ENCODE measurements at places on chromosomes 7 and 10.
A peak's percentile ranks its signal among the peaks of the same experiment; 100 is the strongest.

DNA sequence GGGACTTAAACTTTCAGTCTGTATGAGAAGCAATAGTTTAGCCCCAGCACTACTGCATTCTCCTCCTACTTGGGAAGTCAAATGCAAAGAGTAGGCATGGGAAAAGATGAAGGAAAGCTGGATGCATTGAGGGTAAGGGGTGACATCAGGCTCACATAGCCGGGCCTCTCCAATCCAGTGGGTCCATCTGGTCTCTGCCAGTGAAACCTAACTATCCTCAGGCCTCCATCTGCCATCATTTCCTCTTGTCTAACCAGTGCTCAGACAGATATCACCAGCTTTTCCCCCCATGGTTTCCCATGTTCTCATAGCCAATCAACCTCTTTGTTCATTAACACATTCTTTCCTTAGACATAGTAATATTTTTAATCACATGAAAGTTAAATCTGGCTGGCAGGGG lies 118.3 kb downstream of the DGKI start:
- DNase-seq = no peak

GRCh38 chr10:51000164-51000563 lies 74.1 kb upstream of the PRKG1 start:
- no peak for DNase-seq

DNA sequence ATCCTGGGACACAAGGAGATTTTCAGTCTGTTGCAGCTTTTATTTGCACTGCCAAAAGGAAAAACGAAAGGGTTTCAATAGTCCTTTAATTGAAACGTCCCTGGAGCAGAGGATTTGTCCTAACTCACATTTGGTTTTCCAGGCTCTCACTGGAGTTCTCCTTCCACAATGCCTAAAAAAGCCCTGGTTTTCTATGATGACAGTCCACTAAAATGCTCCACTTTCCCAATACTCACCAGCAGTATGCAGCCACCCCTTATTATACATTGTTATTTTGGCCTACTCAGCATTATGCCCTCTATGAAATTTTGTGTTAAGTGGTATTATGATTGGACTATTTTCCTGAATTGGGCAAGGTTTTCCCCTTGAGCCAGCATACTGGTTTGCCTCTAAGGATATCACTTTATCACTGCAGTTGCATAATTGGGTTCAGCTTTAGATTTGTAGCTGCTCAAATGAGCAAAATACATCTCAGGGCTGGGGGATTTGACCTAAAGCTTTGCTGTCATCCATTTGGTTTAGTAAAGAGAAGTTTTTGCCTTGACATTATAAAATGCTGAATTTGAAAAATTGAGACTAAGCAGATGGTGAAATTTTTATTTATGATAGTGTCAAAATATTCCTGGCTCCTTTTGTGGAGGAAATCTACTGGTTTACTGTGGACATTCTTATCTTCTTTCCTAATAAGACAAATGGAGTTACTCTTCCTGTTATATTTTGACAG lies 239.2 kb downstream of the RNLS start:
- DNase-seq = no peak

GRCh38 chr10:131371571-131371970 lies 60.0 kb upstream of the TCERG1L start:
- DNase-seq = no peak

DNA sequence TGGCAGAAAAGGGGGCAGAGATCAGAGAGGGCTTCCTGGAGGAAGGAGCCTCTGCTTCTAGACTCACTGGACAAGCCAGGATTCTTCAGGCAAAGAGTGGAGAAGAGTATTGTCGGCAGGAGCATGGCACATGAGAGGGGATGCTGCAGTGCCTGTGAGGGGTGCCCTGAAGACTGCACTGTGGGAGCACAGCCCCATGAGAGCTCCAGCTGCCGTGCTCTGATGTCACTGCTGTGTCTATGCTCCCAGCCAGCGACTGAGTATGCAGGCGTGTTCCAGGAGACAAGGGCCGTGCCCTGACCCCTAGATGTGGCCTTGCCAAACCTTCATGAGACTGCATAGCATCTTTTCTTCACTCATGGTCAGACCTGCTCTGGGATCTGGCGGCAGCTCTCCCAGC lies 339.1 kb downstream of the RPS24 start:
- DNase-seq = no peak

- DNase-seq = no peak
Measured at GRCh38 chr7:100166970-100167911, 1.2 kb downstream of the GAL3ST4 start.

GRCh38 chr7:31955021-31955420 lies 115.2 kb downstream of the PDE1C start:
- DNase-seq = no peak

DNA sequence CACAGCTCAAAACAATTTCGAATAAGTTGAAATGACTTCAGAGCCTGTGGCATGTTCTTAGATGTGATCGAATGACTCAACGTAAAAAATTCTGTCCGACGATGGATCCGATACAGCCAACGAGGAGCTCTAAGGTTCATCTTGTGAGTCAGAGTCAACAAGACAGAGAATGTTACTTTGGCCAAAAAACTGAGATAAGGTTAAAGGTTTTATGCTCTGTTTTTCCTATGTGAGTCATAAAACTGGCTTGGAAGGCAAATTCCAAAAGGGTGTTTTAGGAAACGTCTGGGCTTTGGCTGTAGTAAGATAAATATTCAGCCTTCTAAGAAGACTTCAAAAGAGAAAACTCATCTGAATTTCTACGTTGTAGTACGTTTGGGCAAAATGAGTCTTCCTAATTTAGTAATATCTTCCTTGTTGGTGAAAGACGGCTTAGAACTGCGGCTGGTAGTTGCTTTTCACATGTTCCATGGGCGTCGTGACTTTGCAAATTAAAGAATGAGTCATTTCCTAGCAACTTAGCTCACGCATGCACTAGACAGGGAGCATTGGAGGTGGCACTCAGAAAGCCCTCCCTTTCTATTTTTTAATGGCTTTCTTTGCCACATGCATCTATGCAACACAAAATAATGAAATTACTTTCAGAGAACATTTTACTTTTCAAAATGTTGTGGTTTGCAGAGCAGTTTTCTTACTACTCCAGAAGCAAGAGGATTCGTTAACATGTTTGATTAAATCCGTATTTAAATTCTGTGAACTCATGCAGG lies 28.2 kb downstream of the PFKP start:
- DNase-seq = no peak

GRCh38 chr10:61478621-61479312 lies 25.6 kb upstream of the TMEM26 start:
- DNase-seq = no peak

GRCh38 chr7:55409482-55410225 lies 44.5 kb downstream of the LANCL2 start:
- peak; percentile 0 for DNase-seq

DNA sequence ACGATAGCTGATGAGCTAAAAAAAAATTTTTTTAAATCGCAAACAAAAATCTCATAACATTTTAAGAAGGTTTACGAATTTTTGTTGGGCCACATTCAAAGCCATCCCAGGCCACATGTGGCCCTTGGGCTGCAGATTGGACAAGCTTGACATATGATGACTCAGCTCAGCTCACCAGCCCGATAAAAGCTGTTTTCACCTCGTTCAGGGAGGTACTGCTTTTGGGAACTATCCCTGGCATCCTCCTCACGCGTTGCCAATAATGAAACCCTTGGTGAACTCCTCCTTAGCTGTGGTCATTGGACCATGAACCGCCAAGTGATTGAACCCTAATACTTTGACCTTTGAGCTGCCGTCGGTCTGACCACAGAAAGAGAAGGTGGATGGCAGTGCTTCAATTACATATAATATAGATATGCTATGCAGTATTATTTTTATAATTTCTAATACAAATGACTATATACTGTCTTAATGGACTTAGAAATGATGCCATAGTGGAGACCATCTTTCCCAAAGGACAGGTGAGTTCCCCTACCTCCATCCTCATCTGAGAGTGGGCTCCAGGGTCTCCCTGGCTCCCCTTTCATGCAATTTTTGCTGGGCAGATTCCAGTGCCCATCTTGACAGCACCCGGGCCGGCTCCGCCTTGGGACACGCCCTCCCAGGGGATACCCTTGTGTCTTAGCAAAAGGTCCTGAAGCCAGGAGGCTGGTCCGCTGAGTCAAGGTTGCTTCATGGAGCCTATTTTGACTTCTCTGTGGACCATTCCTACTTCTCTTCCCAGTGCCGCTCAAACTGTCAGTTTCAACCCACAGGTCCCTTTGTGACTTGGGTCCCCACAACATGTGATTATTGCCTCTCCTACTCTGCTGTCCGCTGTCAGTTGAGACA lies 707.2 kb downstream of the PARD3 start:
- DNase-seq = no peak

- no peak for DNase-seq
Measured at GRCh38 chr10:3980660-3981059, 195.7 kb upstream of the KLF6 start.

- DNase-seq = no peak
Measured at GRCh38 chr7:122384528-122384927, 80.0 kb upstream of the FEZF1 start.

DNA sequence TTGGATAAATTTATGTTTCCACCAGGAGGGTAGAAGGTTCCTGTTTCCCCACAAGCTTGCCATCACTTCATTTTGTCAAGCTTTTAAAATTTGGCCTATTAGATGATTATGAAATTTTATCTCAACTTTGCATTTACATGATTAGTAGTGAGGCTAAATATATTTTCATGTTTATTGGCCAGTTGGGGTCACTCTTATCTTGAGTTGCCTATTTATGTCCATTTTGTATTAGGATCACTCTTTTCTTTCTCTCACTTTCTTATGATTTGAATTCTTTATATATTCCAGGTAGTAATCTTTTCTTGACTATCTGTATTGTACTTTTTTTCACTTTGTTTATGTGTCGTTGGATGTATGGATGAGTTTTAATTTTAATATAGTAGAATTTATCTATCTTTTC lies 218.6 kb upstream of the SLC26A5 start:
- DNase-seq = no peak

GRCh38 chr7:33357846-33358245 lies 228.5 kb downstream of the BBS9 start:
- DNase-seq = no peak

- no peak for DNase-seq
Measured at GRCh38 chr7:70131817-70132216, 533.5 kb downstream of the AUTS2 start.

- DNase-seq = no peak
Measured at GRCh38 chr7:55641811-55642210, 69.5 kb upstream of the VOPP1 start.

DNA sequence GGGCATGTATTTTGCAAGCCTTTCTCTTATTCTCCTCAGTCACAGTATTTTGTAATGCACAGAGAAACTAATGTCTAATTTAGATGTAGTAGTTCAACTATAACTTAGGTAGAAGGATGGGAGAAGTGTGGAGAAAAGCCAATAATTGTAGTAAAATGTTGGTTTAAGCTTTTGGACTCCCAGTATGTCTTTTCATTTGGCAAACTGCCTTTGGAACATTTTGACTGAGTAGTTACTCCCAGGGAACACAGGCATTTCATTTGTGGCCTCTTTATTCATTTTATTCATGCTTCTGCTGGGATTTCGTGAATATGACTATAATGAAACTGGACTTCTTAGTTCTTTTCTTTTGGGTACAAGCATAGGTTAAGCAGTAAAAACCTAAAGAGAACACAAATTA lies 79.0 kb downstream of the EXOC4 start:
- no peak for DNase-seq

DNA sequence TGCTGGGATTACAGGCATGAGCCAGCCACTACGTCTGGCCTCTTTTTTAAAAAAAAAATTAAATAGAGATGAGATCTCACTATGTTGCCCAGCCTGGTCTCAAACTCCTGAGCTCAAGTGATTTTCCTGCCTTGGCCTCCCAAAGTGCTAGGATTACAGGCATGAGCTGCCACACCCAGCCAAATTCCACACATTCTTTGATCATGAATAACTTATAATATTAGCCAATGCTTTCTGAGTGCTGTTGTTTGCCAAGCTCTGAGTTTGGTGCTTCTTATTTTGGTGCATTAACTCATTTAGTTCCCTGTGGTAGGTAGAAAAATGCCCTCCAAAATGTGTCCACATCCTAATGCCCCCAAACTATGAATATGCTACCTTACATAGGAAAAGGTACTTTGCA lies 47.2 kb upstream of the MKI67 start:
- DNase-seq = no peak

GRCh38 chr7:96143495-96144259 lies 178.2 kb downstream of the SLC25A13 start:
- no peak for DNase-seq

DNA sequence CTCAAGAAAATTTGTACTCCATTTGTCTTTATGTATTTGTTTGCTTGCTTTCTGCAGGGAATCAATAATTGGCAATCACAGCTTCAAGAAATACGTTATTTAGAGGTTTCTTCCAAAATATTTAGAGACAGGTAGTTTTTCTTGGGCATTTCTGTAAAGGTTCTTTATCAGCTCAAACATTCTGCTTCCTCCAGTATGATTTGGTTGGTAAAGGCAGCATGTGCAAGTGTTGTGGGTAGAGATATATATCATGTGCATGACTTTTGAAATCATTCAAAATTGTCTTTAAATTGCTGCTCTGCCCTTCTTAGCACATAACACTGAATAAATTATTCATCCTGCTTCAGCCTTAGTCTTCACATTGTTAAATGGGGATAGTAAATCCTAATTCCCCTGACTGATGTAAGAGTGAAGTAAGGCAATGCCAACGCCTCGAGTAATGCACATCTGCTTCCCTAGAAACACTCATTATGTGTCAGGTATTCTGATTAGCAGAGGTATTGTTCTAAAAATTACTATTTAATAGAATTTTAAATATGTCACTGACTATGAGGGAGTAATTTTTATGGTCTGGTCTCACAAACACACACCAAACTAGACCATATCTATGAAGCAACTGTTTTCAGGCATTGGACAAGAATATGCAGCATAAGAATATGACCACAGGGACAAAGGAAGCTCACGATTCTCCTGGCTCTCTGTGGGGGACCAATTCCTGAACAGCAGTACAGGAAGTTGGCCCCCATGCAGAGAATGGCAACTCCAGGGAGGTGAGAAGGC lies 77.3 kb upstream of the AKR1E2 start:
- DNase-seq = no peak

DNA sequence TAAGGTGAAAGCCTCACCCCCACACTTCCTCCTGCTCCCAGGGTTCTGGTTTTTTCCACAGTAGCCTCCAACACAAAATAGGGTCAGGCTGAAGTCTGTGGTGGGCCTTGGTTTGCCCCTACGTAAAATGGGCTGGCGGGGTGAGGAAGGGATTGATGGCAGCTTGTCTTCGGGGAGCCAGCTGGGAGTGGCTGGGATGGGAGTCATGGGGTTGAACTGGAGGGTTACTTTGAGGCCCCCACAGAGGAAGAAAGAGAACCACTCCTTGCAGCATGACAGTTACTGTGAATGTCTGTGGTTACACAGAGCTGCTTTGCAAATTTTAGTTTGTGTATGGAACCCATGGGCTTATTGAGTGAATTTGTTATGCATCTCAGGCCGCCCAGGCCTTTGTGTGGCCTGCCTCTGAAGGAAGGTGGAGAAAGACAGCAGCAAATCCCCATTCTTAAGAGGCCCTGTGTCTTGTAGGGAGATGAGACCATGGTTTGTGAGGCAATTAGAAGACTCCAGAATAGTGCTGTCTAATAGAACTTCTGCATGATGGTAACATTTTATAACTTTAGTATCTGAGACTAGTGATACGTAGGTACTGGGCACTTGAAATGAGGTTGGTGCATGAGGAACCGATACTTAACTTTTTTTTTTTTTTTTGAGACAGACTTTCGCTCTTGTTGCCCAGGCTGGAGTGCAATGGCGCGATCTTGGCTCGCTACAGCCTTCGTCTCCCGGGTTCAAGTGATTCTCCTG lies 8.1 kb downstream of the TRIM8 start:
- no peak for DNase-seq

All from NCI-H774 (cell line).